ENCODE measurements at places on chromosomes 12 and 14.

DNA sequence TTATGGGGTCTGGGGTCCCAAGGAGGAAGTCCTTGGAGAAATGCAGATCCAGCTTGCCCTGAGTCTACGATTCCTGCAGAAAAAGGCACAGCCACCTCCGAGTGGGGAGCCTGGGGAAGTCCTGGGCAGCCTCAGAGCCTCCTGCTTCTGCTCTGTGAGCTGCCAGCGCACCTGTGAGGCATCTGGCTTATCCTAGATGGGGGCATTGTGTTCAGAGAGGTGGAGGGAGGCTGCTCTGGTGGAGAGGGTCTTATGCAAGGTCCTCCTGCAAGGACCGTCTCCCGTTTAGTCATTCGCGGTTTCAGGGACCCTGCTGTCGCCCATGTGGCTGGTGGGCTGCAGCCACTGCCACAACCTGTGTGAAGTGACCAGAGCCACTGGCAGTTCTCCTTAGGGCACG is 53.0 kb upstream of the PRMT8 start:
- DNase-seq = no peak

GRCh38 chr12:24366514-24366913 is 417.0 kb upstream of the SOX5 start:
- no peak for DNase-seq

DNA sequence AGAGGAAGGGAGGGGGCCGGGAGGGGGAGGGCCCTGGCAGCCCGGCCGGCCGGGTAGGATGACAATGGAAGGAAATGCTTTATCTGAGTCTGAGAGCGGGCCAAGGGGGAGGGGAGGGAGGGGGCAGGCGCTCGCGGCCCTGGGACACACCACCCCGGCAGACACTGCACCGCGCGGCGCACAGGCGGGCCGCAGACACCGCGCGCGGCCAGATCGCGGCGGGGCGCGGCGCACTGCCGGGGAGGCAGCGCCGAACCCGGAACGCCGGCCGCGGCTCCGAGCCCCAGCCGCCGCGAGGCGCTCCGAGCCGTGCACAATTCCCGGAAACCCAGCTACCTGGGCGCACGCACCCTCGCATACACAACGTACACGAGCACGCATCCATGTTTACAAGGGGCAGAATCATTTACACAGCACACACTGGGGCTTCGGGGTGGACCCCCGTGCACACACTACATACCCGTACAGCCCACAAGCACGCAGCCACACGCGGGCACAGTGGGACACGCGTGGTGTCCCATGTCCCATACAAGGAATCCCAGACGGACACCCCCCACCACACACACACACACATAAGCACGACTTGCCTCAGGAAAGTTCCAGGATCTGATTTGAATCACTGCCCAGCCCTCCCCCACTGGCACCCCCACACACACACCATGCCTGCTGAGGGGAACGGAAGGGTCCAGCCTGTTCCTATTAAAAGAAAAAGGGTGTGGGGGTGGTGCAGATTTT is at the start of gene HDAC7:
Gene HDAC7, minus strand, starts transcription at position 8 of the 735 bp plus-strand sequence. CDS start 118 bp downstream, outside the sequence.
- no peak for DNase-seq

DNA sequence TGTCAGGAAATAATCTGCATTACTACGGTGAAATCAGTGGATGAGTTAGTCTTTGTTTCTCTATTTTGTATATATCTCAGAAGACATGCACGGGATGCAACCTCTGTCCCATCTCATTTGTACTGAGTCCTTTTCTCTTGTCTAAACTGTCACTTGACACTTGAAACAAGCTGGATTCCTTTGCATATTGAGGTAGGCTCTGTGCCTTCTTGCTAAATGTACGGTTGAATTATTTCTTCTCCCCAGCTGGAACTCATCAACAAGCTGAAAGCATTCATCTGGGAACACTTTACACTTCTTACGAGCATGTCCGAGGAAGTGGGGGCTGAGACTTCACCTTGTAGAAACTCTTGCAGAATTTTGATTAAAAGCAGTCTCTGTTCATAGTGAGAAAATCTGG is 119.5 kb downstream of the VEZT start:
- DNase-seq = no peak

- no peak for DNase-seq
Observed at GRCh38 chr14:94827711-94828447, 58.0 kb upstream of the GSC start.

- no peak for DNase-seq
Observed at GRCh38 chr12:75611041-75611440, 99.6 kb upstream of the KRR1 start.

GRCh38 chr12:22656376-22656775 is 31.4 kb downstream of the ETNK1 start:
- no peak for DNase-seq

DNA sequence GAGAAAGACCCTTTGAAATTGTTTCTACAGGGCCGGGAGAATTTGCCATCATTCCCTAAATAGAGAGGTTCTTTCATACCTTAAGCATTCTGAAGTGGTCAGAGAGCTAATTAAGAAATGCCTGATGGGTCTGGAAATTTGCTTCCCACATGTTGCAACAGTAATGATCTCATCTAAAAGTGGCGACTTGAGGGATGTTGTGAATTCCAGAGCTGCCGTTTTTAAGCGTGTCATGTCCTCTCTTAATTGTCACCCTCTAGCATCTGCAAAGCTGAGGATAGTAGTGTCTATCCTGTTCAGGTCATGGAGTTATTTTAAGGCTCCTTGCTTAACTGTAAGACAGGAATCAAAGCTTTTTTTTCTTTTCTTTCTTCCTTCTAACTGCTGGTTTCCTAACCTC is 60.4 kb downstream of the FOS start:
- no peak for DNase-seq

GRCh38 chr12:14356147-14356546 is 9.3 kb upstream of the ATF7IP start:
- DNase-seq = no peak

DNA sequence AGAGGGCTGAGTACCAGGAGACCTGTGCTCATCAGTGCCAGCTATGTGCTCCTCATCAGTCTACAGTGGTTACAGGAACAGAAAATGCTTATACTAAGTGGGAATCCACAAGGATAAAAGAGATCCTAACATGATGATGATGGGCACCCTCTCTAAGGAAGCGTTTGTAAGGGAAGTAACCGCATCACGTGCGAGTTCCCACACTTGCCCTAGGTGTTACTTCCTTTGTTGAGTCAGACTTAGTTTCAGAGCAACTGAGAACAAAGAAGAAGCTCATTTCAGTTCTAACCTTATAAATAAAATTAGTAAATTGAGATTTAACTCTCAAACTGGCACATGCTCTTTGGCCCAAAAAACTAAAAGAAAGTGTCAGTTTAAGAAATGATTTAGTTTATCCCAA is 956.4 kb upstream of the TMEM132C start:
- no peak for DNase-seq

GRCh38 chr14:77151245-77151644 is 9.7 kb upstream of the ZDHHC22 start:
- no peak for DNase-seq
